ENCODE measurements at places on chromosomes 1 and 21. TPM values are rescaled to one million over a fixed set of nuclear protein-coding genes. Genes with fewer than 3 reads are reported as not detected.

Gene KCNJ15
- not detected for total RNA-seq

Gene OR2T4
- total RNA-seq = not detected

DNA sequence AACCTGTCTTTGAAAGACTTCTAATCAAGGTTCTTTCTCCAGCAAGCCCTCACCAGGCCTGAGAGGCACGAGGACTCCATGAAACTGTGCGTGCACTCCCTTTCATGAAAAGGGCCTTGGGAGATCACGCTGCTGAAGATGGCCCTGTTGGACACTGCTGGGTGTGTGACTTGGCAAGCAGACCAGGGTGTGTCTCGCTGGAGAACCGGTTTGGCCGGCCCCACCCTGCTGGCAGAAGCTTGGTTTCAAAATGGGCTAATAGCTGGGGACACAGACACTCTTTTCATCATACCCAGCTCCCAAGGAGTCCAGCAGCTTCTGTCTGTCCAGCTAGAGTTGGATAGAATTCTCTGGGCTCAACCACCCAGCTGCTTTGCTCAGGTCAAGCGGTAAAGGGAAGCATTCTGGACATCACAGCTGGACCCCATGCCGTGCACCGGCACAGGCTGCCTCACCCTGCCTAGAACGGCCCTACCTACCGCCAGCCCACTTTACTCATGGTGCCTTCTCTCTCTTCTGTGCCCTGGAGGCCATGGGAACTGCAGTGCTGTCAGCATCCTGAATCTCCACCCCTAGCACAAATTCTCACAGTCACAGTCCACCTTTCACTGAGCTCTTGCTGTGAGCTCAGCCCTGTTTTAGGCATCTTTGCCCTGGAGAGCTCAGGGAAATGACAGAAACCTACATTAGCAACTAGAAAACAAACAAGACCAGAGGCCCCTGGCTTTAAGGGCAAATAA lies 24.6 kb downstream of the PKP1 start:
- peaks cover 9% of the 10 kb centered on the region for H3K4me1 ChIP-seq
- H3K36me3 ChIP-seq = no peaks in the 10 kb centered on the region
- H3K27ac ChIP-seq = no peak overlapping the region

GRCh38 chr21:25094695-25095094 lies 512.6 kb downstream of the MRPL39 start:
- H3K4me3 ChIP-seq = no peak overlapping the region
- H3K36me3 ChIP-seq = no peaks in the 10 kb centered on the region
- H3K27ac ChIP-seq = no peak overlapping the region
- DNase-seq = no peak
- no peaks in the 10 kb centered on the region for H3K27me3 ChIP-seq
- no peaks in the 10 kb centered on the region for H3K4me1 ChIP-seq

Gene KIF2C
- 130 TPM for total RNA-seq

DNA sequence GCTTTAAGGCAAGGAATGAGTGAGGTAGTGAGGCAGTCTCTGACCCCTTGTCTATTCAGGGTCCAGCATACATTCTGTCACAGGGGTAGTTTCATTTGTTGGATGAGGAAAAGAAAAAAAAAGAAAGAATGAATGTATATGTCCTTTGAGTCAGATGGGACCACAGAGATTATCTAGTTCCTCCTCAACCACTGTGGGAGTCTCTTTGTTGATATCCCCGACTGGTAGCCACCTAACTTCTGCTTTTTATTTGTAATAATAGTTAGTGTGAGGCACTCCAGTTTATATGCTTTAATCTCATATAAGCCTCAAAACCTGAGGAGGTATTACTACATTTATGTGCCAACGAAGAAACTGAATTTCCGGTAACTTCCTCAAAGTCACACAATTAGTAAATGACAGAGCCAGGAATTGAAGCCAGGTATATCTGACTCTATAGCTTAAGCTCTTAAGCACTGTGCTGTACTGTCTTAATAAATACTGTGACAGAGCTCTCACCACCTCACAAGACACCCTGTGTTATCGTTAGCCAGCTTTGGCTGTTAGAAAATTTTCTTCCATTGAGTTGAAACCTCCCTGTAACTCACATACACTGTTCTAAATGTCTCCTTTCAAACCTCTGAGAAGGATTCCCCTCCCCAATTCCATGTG lies 82.2 kb downstream of the MDM4 start:
- H3K4me1 ChIP-seq = peaks cover 3% of the 10 kb centered on the region
- H3K4me3 ChIP-seq = no peak overlapping the region
- no peaks in the 10 kb centered on the region for H3K27me3 ChIP-seq
- no peaks in the 10 kb centered on the region for H3K36me3 ChIP-seq
- H3K27ac ChIP-seq = no peak overlapping the region

- no peak overlapping the region for H3K27ac ChIP-seq
- H3K4me3 ChIP-seq = no peak overlapping the region
- no peaks in the 10 kb centered on the region for H3K36me3 ChIP-seq
Observed at GRCh38 chr21:41222247-41223068, 54.5 kb downstream of the BACE2 start.

Gene KCNA10
- total RNA-seq = not detected

- no peaks in the 10 kb centered on the region for H3K36me3 ChIP-seq
- H3K4me3 ChIP-seq = no peak overlapping the region
- DNase-seq = no peak
- H3K4me1 ChIP-seq = peaks cover 12% of the 10 kb centered on the region
- H3K27me3 ChIP-seq = no peaks in the 10 kb centered on the region
Observed at GRCh38 chr1:38926091-38926490, 15.5 kb downstream of the RHBDL2 start.

GRCh38 chr1:184534690-184535089 lies 147.9 kb downstream of the C1orf21 start:
- H3K27me3 ChIP-seq = no peaks in the 10 kb centered on the region
- peaks cover 8% of the 10 kb centered on the region for H3K36me3 ChIP-seq
- no peak overlapping the region for H3K27ac ChIP-seq

DNA sequence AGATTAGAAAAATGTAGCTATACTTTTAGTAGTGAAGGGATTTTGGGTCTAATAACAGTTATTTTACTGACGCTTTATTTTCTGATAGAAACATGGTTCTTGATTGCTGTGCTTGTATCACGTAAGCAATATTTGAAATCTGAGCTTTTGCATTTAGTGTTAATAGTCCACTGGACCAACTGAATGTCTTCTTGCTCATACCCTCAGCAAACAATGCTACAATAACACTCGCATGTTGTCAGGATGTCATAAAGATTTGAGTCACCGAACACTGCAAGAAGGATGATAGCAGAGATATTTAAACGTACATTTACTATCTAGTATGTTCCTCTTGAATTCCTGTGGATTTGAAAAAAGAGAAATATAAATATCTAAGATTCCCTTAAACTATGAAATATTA lies 7.5 kb downstream of the DYRK1A start:
- no peaks in the 10 kb centered on the region for H3K36me3 ChIP-seq
- H3K4me1 ChIP-seq = peaks cover 33% of the 10 kb centered on the region
- H3K27me3 ChIP-seq = no peaks in the 10 kb centered on the region
- DNase-seq = no peak

Gene DMBX1
- total RNA-seq = 0.06 TPM

DNA sequence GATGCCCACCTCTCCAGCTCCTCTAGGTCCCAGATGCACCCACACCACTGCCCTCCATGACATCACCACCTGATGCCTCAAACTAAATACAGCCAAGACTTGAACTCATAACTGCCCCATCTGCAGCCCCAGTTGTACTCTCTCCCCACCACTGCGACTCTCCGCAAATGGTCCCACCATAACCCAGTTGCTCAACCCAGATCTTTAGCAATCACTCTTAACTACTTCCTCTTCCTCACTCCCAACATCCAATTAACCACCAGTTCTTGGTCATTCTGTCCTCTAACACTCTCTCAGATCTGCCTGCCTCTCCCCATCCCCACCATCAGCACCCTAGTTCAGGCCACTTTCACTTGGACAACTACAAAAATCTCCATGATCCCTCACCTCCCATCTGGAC lies 36.8 kb upstream of the PLA2G2C start:
- H3K27ac ChIP-seq = no peak overlapping the region
- no peak for DNase-seq
- no peak overlapping the region for H3K4me3 ChIP-seq
- peaks cover 61% of the 10 kb centered on the region for H3K27me3 ChIP-seq

DNA sequence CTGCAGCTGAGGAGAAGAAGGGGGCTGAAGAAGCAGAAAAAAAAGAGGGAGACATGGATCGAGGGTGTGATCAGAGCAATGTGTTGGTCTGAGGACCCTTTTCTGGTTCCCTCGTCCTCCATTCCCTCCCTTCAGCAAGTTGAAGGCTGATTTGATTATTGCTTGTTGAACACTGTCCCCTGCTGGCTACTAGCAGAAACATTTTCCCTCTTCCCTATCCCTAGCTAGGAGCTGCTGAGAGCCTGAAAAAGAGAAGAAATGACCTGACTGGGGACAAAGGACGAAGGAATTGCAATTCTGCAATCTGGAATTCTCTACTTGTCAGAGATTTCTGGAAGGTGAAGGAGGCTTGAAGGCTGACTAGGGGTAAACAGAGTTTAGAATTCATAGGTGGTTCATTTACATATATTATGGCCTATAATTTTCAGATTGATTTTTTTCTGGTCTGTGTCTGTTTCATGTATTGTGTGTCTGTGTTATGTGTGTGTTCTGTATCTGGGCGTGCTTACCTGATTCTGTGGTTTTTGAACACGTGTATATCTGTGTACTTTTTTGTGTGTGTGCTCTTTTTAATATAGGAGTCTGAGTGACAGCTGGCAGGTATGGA lies 9.8 kb downstream of the NHLH1 start:
- no peaks in the 10 kb centered on the region for H3K27me3 ChIP-seq
- H3K36me3 ChIP-seq = no peaks in the 10 kb centered on the region
- peak overlapping the region; percentile 28 for H3K4me3 ChIP-seq
- H3K4me1 ChIP-seq = peaks cover 27% of the 10 kb centered on the region
- peak; percentile 85 for DNase-seq

- no peaks in the 10 kb centered on the region for H3K36me3 ChIP-seq
- H3K27ac ChIP-seq = no peak overlapping the region
- H3K27me3 ChIP-seq = no peaks in the 10 kb centered on the region
- no peak for DNase-seq
Observed at GRCh38 chr1:170707959-170708655, 44.2 kb downstream of the PRRX1 start.

Gene A3GALT2
- not detected for total RNA-seq

Gene SPRR2B
- not detected for total RNA-seq

GRCh38 chr1:234226113-234226818 lies 147.0 kb upstream of the COA6 start:
- H3K36me3 ChIP-seq = no peaks in the 10 kb centered on the region
- peak; percentile 43 for DNase-seq
- H3K4me3 ChIP-seq = no peak overlapping the region
- H3K4me1 ChIP-seq = peaks cover 30% of the 10 kb centered on the region
- H3K27me3 ChIP-seq = no peaks in the 10 kb centered on the region

GRCh38 chr1:52725903-52726264 lies 369 bp upstream of the ZYG11B start:
- no peak for DNase-seq
- H3K27me3 ChIP-seq = no peaks in the 10 kb centered on the region
- no peak overlapping the region for H3K27ac ChIP-seq
- H3K4me3 ChIP-seq = peak overlapping the region; percentile 80
- H3K36me3 ChIP-seq = no peaks in the 10 kb centered on the region
- peaks cover 16% of the 10 kb centered on the region for H3K4me1 ChIP-seq

- no peak overlapping the region for H3K4me3 ChIP-seq
- no peak overlapping the region for H3K27ac ChIP-seq
- H3K36me3 ChIP-seq = peaks cover 4% of the 10 kb centered on the region
- no peak for DNase-seq
Observed at GRCh38 chr1:21736876-21737275, 46.1 kb downstream of the USP48 start.

Gene LCE2A
- not detected for total RNA-seq

Gene HIVEP3
- 1.1 TPM for total RNA-seq

DNA sequence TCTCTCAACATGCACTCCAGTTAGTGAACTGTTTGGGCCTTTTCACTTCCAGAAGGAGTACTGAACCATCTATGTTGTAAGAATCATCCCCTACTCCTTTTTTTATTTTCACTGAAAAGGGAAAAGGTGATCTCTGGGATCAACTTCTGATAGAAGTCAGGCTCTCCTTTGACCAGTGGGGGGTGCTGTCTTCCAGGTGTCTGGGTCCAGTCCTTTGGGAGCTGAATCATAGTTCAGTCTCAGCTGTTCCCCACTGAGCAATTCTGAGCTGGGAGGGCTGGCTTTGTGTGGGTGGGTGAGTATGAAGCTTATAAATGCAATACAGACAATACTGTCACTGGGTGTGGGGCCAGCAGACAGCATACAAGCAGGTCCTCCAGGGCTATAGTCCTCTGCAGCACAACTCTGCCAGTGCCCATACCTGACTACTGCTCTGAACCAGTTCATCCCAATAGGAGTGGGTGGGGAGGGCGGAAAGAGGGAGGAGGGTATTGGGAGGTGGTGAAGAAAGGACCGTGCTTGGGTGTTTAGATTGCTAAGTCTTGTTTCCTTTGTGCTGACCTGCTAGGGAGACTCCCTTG lies 12.5 kb upstream of the SARS1 start:
- no peak overlapping the region for H3K4me3 ChIP-seq
- no peaks in the 10 kb centered on the region for H3K36me3 ChIP-seq
- H3K27ac ChIP-seq = no peak overlapping the region
- DNase-seq = peak; percentile 84

Gene CNKSR1
- 7.8 TPM for total RNA-seq

Gene SCNM1
- 25.3 TPM for total RNA-seq

DNA sequence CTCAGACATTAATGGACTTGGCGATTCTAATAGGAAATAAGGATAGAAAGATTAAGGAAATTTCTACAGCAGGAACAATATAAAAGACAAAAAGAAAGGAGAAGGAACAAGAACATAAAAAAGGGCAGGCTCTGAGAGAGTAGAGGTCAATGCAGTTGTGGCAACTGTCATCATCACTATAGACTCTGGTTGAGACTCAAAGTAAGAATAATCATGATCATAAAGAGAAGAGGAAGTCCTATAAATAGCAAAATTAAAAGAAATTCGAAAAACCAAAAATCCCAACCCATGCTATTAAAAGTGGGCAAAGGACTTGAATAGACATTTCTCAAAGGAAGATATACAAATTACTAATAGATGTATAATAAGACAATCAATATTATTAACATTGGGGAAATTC lies 14.4 kb upstream of the XCL1 start:
- no peak overlapping the region for H3K4me3 ChIP-seq
- no peak overlapping the region for H3K27ac ChIP-seq
- H3K27me3 ChIP-seq = no peaks in the 10 kb centered on the region
- H3K36me3 ChIP-seq = no peaks in the 10 kb centered on the region

Gene TDRD10
- total RNA-seq = not detected

- DNase-seq = no peak
- H3K27me3 ChIP-seq = no peaks in the 10 kb centered on the region
- H3K27ac ChIP-seq = no peak overlapping the region
- H3K4me3 ChIP-seq = no peak overlapping the region
Observed at GRCh38 chr1:229596925-229597699, 28.8 kb downstream of the TAF5L start.

GRCh38 chr1:25028907-25029599 lies 99.0 kb upstream of the RUNX3 start:
- no peak overlapping the region for H3K27ac ChIP-seq
- H3K36me3 ChIP-seq = no peaks in the 10 kb centered on the region
- DNase-seq = no peak
- H3K4me1 ChIP-seq = peaks cover 6% of the 10 kb centered on the region
- H3K4me3 ChIP-seq = no peak overlapping the region
- H3K27me3 ChIP-seq = no peaks in the 10 kb centered on the region

- peaks cover 11% of the 10 kb centered on the region for H3K27me3 ChIP-seq
- no peak for DNase-seq
- peaks cover 43% of the 10 kb centered on the region for H3K4me1 ChIP-seq
- H3K27ac ChIP-seq = no peak overlapping the region
Observed at GRCh38 chr1:150976401-150976821, 1.8 kb upstream of the CERS2 start.

GRCh38 chr1:42924851-42925760 lies 33.6 kb downstream of the SLC2A1 start:
- peaks cover 7% of the 10 kb centered on the region for H3K36me3 ChIP-seq
- no peaks in the 10 kb centered on the region for H3K27me3 ChIP-seq
- H3K4me1 ChIP-seq = peaks cover 33% of the 10 kb centered on the region
- peak; percentile 73 for DNase-seq
- H3K27ac ChIP-seq = peak overlapping the region; percentile 48
- H3K4me3 ChIP-seq = peak overlapping the region; percentile 43
